ENCODE measurements at places on chromosomes 2 and 18.

DNA sequence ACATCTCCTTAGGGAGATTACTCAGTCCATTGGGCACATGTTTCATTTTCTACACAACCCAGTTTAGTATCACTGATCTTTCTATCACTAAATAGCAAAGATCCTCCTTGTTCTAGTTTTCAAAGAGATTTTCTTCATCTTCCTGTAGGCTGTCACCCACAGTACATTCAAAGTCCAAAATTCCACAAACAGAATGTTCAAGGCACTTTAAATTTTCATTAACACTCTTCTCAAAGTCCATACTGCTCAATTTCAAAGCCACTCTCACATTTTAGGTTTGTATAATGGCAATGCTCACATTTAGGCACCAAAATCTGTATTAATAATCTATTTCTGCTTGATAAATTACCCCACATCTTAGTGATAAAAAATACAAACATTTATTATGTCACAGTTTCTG, 152.8 kb downstream of the FSIP2 start:
- DNase-seq, result no peak

DNA sequence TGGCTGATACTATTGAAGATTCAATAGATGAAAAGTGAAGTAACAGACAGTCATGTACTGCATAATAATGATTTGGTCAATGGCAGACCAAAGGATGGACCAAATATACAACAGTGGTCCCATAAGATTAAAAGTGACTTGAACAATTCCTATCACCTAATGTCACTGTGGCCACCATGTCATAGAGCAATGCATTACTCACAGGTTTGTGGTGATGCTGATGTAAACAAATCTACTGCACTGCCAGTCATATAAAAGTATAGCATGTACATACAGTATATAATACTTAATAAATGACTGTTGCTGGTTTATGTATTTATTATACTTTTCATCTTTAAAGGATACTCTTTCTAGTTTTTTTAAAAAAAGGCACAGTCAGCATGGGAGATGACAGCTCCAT, 99.9 kb downstream of the USP34 start:
- DNase-seq, result no peak

- DNase-seq, result peak; percentile 54
These were observed 8.1 kb downstream of the FBXO48 start for GRCh38 chr2:68458981-68459380.

GRCh38 chr2:62964671-62965070, 86.0 kb upstream of the OTX1 start:
- DNase-seq, result no peak

GRCh38 chr2:101823347-101823791, 125.9 kb downstream of the MAP4K4 start:
- no peak for DNase-seq

GRCh38 chr2:70685771-70686171, 82.2 kb downstream of the ADD2 start:
- no peak for DNase-seq

DNA sequence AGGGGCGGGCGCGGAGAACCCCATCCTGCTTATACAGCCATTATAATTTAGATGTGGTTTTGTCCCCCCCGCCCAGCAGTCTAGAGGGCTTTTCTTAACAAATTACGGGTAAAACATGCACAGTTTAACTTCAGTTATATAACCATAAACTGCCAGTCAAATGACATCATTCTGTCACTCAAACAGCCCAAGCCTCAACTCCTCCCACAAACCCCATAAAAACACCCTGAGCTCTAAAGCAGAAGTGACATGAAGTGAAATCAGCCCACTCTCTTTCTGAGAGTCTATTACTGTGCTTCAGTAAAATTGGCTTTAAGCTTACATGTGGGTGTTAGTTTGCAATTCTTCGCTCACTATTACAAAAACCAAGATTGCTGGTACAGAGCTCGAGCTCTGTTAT, 705.1 kb upstream of the GCFC2 start:
- DNase-seq, result no peak

DNA sequence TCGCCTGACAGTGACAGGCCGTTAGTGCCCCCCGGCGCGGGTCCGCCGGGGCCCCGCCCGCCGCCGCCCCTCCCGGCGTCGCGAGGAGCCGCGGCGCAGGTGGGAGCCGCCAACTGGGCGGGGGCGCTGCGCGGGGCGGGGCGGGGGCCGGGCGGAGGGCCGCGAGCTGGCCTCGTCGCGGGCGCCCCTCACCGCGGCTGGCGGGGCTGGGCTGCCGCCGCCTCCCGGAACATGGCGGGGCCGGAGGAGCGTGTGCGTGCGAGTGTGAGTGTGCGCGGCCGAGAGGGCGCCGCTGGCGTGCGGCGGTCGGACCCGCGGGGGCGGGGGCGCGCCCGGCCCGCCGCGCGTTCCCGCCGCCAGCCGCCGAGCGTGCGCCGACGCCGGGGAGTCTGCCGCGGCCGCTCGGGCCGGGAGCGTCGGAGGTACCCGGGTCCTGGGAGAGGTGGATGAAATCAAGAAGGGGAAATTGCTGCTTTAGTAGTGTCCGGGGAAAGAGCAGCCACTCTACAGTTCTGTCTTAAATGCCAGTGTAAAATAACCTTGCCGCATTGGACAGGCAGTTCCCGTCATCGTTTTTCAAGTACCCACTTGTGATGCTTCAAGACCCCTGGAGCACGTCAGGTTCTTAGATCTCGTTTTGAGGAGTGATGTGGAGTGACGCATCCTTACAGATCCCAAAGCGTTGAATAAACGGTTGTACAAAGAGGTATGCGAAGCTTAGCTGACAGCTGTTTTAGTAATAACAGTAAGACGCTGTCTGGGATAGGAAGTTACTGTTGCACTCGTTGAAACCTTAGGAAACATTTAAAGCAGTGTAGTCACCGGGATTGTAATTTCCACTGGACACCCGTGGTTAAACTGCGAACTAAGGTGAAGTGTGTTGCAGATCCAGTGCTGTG, 836 bp downstream of the ANKRD12 start:
- DNase-seq, result peak; percentile 54

GRCh38 chr2:20611077-20611843, 39.6 kb downstream of the HS1BP3 start:
- peak; percentile 89 for DNase-seq

- no peak for DNase-seq
These were observed 98.3 kb upstream of the TMEM17 start for GRCh38 chr2:62604336-62604735.

GRCh38 chr2:126652323-126652891, 3.6 kb upstream of the GYPC start:
- DNase-seq, result no peak

DNA sequence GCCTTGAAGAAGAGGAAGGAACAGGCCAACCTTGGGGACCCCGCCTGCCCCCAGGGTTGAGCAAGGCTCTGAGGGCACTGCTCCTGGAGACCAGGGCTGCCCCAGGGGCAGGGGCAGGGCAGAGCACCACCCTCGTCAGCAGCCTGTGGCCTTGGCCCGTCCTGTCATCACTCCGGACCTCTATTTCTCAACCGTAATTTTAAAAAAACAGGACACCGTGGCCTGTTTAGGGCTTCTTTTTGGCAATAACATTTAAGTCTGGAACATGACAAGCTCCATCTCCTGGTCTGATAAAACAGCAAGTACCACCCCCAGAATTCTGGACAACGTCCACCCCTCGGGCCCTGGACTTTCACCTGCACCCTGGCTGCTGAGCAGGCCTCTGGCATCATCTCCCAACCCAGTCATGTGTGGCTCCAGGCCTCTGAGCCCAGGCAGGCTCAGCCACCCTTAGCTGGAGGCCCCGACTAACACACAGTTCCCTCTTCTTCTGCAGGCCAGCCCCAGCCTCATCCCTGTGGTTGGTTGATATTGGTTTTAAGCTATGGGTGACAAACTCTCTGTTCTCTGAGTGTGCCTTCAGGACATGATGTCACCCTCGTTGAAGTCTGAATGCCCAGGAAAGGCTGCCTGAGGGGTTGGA, 22.6 kb upstream of the ID2 start:
- DNase-seq, result no peak

GRCh38 chr2:178191004-178191508, 3.3 kb upstream of the OSBPL6 start:
- no peak for DNase-seq

DNA sequence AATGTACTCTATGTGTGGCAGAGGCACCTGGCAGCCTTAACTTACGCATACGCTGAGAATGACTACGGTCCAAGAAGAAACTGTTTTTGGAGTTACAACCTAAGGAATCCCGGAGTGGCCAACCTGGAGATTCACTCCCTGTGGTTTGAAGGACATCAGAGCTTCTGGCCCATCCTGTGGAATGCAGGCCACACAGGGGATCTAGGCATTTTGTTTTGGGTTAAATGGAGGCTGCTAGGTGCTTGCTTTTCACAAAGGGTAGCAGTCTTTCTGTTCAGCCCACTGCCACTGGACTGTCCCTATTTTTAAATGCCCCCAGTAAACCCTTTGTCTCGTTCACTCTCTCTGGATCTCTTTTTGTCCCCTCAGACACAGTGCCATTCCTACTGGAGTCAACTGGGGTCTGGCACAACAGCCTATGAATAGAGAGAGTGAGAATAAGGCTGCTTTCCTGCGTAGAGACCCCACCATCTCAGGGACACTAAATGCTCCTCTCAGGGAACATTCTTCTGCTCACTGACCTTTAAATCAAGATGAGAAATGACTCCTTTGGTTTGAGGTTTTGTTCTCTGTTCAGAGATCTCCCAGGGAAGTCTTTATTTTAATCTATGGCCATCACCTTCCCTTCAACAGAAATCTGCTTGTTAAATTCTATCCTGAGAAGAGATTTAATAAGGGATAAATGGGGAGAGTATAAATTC, 124.9 kb downstream of the B3GNT2 start:
- no peak for DNase-seq

GRCh38 chr2:10971888-10972260, 60.1 kb downstream of the KCNF1 start:
- no peak for DNase-seq

- DNase-seq, result no peak
These were observed 28.5 kb downstream of the TMEM131 start for GRCh38 chr2:97967216-97967592.

DNA sequence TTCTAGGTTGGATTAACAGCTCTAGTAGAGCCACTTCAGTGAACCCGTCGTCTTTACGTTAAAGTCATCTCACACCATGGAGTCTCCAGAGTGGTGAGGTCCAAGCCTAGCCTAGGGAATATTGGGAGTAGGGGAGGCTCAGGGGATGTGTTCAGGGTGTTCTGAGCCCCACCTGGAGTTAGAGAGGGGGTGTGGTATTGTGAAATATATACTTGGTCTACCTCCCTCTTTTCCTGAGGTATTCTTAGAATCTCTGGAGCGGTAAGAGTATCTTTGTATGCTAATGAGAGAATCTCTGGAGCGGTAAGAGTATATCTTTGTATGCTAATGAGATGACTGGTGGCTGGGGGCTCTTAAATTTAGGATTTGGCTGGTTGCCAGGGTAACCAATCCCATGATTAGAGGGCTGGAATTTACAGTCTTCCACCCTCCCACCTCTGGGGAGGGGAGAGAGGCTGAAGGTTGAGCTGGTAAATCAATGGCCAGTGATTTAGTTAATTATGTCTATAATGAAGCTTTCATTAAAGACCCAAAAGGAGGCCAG, 69.5 kb downstream of the INPP4A start:
- no peak for DNase-seq

DNA sequence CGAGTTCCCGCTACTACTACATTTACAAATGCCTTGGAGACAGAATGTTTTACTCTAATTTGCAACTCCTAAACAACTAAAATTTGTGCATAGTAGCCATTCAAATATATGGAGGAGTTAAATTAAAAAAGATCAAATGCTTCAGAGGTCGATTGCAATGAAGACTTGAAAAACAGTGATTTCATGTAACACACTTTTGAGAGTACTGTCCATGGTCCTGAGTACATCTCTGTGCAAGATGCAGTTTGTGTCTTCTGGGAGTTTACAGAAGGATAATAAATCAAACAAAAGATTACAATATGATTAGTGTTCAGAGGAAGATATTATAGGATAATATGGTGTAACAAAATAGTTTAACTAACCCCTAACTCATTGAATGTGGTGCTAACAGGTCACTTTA, 894.7 kb downstream of the TMEM182 start:
- no peak for DNase-seq

- DNase-seq, result no peak
These were observed 268.9 kb upstream of the SMIM21 start for GRCh38 chr18:75696391-75696790.

DNA sequence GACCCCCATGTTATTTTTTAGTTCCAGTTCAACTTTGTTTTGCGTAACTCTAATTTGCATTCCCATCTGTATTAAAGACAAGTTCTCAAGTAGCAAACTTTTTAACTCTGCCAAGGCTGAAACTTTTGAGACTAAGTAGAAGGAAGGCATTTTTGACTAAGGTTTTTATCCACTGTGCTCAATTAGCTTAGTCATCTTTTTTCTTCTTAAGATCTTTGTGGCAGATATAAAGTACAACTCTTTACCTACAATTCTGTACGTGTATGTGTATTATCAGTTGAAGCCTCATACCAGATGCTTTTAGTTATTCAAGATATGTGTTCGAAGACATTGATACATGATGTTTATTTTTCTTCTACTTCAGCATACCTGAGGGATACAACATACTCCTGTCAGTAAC, 41.6 kb downstream of the CREB1 start:
- no peak for DNase-seq

- no peak for DNase-seq
These were observed 62.0 kb downstream of the IKZF2 start for GRCh38 chr2:213089438-213089837.

DNA sequence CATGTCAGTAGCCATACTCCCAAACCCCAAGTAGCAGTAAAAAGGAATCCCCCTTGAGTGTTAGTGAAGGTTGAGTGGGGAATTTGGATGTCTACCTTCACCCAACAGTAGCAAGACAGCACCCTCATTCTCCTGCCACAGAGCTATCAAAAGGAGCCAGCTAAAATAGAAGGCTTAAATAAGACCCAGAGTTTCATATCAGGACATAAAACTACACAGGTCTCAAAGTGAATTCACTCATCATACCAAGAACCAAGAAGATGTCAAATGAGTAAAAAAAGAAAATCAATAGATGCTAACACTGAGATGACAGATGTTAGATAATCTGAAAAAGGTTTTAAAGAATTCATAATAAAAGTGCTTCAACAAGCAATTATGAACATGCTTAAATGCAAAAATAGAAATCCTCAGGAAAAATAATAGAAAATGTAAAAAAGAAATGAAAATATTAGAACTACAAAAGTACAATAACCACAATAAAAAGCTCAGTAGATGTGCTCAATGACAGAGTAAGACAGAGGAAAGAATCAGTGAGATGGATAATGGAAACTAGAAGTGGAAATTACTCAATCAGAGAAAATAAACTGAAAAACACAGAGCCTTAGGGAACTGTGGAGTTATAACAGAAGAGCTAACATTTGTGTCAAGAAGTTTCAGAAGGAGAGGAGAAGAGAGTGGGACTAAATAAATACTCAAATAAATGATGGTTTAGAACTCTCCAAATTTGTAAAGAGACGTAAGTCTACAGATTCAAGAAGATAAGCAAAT, 90.5 kb downstream of the EDAR start:
- no peak for DNase-seq

- no peak for DNase-seq
These were observed 56.5 kb downstream of the CCBE1 start for GRCh38 chr18:59640721-59641120.

GRCh38 chr18:34866739-34867138, 156.6 kb downstream of the DTNA start:
- DNase-seq, result no peak

All from non-pigmented ciliary epithelial cell (primary cell).